ENCODE measurements at places on chromosomes 11 and 22.

DNA sequence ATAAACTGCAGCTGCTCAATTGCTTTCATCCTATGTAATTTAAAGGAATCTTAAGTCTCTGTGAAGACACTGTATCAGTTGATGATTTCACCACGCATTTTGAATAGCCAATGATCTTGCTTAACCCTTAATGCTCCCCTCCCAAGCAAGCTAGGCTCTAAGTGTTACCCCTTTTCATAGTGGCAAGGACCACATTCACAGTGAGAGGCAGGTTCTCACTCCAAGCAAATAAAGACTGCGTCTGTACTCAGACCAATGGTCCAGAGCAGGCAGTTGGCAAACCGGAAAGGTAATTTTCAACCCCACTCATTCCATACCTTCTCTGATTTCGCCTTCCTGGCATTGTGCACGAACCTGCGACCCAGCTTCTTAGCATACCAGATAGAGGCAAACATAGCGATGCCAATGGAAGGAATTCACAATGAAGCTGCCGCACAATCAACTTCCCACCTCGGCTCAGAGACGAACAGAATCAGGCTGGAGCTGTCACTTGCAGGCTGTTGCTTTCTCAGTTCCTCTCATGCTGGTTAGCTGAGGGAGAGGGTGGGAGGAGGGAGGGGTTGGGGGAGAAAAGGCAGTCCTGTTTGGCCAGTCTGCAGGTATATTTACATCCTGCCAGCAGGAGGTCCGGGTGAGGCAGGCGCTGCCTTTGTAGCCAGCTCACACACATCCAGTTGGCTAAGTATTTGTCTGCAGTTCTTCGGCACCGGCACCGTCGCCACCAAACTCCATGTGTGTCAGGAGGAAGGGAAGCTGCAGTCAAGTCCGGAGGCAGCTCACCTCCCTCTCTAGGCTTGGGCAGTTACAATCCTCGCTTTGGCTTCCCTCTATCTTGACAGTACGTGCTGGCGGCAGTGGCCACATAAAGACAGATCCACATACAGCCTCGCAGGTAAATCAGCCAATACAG is 1151.2 kb upstream of the CCDC90B start:
- no peak for DNase-seq

- no peak for DNase-seq
Measured at GRCh38 chr22:21937821-21938070, 14.9 kb downstream of the PPM1F start.

DNA sequence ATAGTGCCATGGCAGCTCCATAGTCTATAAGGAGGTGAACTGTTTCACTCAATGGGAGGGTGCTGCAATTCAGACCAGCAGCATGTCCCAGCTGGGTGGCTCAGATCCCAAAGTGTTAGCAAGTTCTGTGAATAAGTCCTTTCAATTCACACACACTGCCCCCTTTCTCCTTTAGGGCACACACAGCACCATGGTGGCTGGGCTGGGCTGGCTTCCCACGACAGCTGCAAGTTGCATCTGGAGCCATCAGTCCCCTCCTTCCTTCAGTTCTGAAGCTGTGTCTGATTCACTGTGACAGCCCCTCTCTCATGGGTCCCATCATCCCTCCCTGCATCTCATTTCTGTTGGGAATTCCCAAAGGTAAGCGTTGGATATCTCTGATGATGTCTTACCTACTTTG is 324.1 kb upstream of the NCAM1 start:
- DNase-seq, result no peak

DNA sequence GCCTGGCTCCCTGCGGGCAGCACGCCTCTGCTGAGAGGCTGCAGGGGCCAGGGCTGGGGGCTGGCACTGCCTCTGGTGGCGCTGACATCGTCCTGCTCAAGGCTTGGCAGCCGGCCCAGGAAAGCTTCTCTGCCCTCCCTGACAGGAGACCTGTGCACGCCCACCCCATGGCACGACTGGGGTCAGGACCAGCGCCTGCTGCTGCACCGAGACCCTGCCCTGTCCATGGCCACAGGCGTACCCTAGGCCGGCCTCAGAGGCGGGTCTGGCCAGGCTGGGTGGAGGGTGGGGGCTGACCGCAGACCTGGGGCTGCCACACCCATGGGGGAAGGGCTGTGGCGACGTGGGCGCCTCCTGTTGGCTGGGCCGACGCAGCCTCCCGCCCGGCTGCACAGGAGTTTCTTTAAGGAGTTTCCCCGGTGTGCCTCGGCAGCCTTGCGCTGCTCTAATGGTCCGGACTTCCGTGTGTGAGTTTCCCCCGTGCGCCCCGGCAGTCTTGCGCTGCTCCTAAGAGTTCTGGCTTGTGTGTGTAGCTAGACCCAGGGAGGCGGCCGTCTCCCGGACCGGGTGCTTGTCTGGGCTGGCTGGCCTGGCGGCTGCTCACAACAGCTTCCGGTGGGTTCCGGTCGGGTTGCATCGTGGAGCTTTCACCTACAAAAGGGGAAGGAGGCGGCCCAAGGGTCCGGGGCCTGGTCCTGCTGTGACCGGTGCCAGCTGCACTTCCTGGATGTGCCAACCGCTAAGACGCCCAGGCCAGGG is 4.6 kb downstream of the TRABD start:
- DNase-seq, result peak; percentile 87

GRCh38 chr11:73343076-73343873 is 32.9 kb upstream of the RELT start:
- no peak for DNase-seq

GRCh38 chr22:46099740-46100139 is 50.6 kb upstream of the PPARA start:
- DNase-seq, result no peak

GRCh38 chr22:49208768-49209252 is 618.9 kb downstream of the BRD1 start:
- DNase-seq, result no peak

DNA sequence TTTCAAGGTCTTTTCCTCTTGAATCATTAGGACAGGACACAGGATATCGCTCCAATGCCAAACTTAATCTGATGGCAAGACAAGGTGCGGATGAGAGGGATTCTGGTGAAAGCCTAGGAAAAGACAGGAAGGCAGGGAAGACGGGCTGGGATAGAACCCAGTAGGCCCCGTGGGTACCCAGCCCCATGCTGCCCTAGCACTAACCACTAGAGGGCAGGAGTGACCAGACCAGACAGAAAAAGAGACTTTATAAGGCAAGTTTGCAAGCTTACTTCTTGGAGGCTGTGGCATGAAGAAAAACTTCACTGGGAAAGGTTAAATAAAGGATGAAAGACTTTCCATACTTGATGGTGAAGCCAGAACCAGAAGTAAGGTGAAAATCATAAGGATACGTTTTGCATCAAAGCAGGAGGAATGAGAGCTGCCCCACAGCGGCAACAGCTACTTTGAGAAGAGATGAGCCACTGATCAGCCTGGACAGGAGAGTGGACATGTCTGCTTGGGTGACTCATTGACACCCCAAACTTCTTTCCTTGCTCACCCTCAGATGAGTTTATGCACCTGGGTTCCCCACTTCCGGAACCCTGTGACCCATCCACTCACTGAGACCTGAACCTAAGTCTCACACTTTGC is 39.8 kb downstream of the SYN3 start:
- DNase-seq, result no peak

GRCh38 chr11:13487661-13488030 is 8.2 kb downstream of the PTH start:
- DNase-seq, result no peak

GRCh38 chr11:64027651-64028397 is 7.9 kb upstream of the FLRT1 start:
- no peak for DNase-seq

DNA sequence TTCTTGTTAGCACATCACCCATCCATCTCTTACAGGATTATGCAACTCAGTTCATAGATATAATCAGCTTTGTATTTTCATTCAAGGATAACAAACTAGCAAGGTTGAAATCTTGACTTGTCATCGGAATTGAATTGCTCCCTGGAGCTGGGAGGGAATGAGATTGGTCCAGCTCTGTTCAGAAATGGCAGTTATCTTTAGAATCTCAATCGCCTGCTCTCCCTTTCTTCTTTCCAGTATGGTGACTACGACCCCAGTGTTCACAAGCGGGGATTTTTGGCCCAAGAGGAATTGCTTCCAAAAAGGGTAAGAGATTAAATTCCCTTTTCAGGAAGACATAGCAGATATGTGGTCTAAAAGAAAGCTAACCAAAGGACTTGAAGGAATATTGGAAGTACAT is 51.0 kb downstream of the NF2 start:
- no peak for DNase-seq

- no peak for DNase-seq
Measured at GRCh38 chr11:45444796-45445195, 158.7 kb upstream of the SYT13 start.
